ENCODE measurements at places on chromosomes 13 and 19.

DNA sequence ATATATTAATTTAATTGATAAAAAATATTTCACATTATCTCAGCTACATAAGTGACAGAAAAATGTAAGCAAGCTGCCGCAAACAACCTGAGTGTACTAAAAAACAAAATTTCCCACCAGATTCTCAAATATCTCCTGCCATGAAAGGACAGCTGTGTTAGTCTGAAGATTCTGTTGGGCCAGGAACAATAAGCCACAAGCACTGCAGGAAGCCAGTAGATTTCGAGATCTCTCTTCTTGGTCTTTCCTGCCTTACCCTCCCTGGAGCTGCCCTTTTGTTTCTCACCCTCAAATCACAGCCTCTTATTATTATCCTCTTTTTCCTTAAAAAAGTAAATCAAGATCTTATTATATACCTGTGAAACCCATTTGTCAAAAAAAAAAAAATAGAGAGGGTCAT, 165.6 kb downstream of the EFNB2 start:
- DNase-seq = no peak

GRCh38 chr13:51912511-51913225, 50.9 kb downstream of the CCDC70 start:
- no peak for DNase-seq

DNA sequence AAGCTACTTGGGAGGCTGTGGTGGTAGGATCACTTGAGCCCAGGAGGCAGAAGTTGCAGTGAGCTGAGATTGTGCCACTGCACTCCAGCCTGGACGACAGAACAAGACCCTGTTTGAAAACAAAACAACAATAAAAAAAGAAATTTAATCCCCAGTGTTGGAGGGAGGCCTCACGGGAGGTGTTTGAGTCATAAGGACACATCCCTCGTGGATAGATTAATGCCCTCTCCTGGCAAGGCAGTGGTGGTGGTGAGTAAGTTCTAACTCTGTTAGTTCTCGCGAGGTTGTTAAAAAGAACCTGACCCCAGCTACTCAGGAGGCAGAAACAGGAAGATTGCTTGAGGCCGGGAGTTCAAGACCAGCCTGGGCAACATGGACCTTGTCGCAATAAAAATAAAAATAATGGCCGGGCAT, 27.6 kb upstream of the SIN3B start:
- DNase-seq = no peak

DNA sequence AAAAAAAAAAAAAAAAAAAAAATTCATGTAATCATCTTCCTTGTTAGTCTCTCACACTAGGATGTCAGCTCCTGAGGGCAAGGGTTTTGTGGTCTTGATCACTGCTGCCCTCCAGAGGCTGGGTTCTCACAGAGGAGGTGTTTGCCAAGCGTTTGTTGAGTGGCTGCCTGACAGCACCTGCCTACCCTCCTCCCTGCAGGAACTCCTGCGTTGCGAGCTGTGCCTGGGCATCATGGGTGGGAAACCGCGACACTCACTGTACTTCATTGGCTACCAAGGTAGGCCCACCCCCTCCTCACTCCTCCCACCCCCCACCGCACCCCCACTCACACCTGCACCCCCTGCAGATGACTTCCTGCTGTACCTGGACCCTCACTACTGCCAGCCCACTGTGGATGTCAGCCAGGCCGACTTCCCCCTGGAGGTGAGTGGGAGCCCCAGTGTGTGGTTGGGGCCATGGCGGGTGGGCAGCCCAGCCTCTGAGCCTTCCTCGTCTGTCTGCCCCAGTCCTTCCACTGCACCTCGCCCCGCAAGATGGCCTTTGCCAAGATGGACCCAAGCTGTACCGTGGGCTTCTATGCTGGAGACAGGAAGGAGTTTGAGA, 8.1 kb downstream of the ATG4D start:
- DNase-seq = no peak

DNA sequence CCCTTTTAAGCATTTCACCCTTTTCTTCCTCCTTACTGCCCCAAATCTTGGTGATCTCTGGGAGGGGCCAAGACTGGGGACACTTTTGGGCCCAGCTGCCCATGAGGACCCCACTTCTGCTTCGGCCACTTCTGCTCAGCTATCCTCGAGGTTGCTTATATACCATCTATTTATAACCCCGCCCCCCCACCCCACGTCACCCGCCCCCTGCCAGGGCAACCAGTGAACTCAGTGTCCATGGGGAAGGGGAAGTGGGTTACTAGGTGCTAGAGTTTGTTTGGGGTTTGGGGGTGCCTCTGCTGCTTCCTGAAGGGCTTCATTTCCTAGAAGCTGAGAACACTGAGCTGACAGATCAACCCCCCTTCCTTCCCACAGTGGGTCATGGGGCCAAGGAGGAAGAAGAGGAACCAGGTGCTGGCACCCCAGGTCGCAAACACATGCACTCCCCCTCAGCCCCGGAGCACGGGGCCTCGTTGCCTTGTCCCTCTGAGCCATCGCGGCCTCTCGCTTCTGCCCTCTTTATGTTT, 6.1 kb upstream of the ADGRE5 start:
- DNase-seq = peak; percentile 74

DNA sequence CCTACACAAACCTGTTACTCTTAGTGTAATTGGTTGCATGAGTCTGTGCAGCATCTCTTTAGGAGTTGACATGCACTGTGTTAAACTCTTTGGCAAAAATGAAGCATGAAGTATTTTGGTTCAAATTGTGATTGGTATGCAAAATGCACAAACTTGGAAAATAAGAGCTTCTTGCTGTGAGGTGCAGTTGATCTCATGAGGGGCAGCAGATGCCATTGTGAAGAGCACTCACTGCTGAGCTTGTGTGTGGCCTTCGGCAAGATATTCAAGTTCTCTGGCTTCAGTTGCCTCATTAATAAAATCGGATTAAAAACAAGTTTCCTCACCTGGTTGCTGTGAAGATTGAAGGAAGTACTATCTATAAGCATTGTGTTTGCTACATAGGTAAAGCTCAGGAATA, 142.3 kb downstream of the KATNAL1 start:
- DNase-seq = no peak
